ENCODE measurements at places on chromosomes 16 and 17.

DNA sequence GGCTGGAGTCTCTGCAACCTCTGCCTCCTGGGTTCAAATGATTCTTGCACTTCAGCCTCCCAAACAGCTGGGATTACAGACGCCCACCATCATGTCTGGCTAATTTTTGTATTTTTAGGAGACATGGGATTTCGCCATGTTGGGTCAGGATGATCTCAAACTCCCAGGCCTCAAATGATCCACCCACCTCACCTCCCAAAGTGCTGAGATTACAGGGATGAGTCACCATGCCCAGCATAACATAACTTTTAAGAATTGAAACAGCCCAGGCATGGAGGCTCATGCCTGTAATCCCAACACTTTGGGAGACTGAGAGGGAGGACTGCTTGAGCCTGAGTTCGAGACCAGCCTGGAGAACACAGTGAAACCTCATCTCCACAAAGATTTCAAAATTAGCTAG lies 2.5 kb downstream of the RSL1D1 start:
- DNase-seq = no peak

DNA sequence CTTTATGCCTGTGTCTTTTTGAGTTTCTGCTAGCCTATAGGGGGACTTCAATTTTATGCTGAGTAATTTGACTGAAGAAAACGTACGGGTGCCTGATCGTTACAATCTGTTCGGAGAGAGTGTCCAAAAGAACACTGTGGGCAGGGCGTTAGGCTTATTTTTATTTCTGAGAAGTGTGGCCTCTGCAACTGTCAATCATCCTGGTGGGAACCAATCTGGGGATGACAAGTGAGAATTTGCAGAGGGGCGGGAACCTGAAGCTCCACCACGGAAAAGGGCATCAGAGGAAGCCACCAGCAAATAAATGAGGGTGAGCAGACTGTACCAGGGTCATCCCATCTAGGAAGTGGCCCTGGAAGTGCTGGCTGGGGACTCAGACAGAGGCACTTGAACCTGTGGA lies 12.0 kb upstream of the CDYL2 start:
- DNase-seq = no peak

DNA sequence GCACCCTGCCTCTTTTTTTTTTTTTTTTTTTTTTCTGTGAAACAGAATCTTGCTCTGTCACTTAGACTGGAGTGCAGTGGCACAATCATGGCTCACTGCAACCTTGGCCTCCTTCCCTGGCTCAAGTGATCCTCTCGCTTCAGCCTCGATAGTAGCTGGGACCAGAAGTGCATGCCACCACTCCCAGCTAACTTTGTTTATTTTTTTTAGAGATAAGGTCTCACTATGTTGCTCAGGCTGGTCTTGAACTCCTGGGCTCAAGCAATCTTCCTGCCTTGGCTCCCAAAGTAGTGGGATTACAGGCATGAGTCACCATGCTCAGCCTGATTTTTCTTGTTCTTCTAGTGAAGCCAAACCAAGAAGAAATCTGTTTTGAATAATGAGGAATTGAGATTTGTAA lies 25.0 kb downstream of the CDK12 start:
- no peak for DNase-seq

GRCh38 chr16:77989846-77990245 lies 32.5 kb upstream of the CLEC3A start:
- no peak for DNase-seq

DNA sequence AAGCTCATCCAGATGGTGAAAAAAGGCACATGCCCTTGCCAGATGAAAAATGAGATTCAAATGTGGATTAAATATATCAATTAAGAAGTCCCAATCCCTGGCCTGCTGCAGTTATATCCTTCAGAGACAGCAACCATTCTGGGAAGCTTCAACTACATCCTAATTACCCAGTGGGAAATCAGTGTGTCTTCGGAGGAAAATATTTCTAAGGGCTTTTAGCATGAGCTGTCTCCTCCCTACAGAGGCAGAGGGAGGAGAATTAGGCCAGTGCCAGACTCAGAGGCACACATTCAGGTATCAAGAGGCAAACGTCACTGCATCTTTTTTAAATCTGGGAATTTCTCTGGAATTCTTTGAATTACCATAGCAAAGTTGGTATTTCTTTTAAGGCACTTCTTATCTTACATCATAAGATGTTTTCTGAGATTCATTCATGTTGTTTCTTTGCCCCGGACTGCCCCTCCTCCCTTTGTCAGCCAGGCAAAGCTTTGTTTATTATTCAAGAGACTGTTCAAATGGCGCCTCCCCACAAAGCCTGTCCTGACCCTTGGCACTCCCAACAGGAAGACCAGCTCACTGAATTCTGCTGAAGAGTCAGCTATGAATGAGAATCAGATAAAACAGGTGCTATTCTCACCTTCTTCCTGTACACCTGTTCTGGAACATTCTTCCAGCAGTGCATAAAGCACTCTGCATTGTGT lies 38.3 kb upstream of the SMPD3 start:
- DNase-seq = no peak

Data from stimulated activated CD4-positive, alpha-beta T cell treated with anti-CD3 and anti-CD28 coated beads, TNF-alpha, amount 100 ng/mL, for 4 hours (primary cell).